Subcutaneous adipose tissue (tissue), 4 donors: ENCODE measurements at places on chromosomes 16 and 17. TPM values are rescaled to one million over a fixed set of nuclear protein-coding genes. Genes with fewer than 3 reads are reported as not detected.

FOXN1 gene
- not detected for total RNA-seq

COG4 gene
- 49.9 TPM for total RNA-seq

SLC5A2 gene
- total RNA-seq, result not detected

TBX21 gene
- 0.66 TPM for total RNA-seq

CIBAR2 gene
- not detected for total RNA-seq

CYB5B gene
- 74.0 TPM for total RNA-seq

MVP gene
- total RNA-seq, result 115 TPM

SPATA32 gene
- not detected for total RNA-seq

MAFG gene
- 14.3 TPM for total RNA-seq

TEX14 gene
- not detected for total RNA-seq

NHLRC4 gene
- total RNA-seq, result 2.0 TPM

CD79B gene
- total RNA-seq, result 3.1 TPM

CHST4 gene
- total RNA-seq, result not detected

CD300C gene
- total RNA-seq, result 4.0 TPM

DYNLL2 gene
- total RNA-seq, result 32.4 TPM

TBC1D28 gene
- not detected for total RNA-seq

RAB11FIP4 gene
- 0.33 TPM for total RNA-seq

KCNJ18 gene
- total RNA-seq, result not detected

HBZ gene
- total RNA-seq, result 0.88 TPM

TMEM92 gene
- not detected for total RNA-seq

KRT12 gene
- total RNA-seq, result not detected

NPTX1 gene
- total RNA-seq, result not detected

SAMD14 gene
- 0.33 TPM for total RNA-seq

TMC7 gene
- total RNA-seq, result 2.8 TPM
